ENCODE measurements at places on chromosomes 1 and 21.

- DNase-seq = no peak
Measured at GRCh38 chr1:21652101-21652936, 16.8 kb downstream of the RAP1GAP start.

DNA sequence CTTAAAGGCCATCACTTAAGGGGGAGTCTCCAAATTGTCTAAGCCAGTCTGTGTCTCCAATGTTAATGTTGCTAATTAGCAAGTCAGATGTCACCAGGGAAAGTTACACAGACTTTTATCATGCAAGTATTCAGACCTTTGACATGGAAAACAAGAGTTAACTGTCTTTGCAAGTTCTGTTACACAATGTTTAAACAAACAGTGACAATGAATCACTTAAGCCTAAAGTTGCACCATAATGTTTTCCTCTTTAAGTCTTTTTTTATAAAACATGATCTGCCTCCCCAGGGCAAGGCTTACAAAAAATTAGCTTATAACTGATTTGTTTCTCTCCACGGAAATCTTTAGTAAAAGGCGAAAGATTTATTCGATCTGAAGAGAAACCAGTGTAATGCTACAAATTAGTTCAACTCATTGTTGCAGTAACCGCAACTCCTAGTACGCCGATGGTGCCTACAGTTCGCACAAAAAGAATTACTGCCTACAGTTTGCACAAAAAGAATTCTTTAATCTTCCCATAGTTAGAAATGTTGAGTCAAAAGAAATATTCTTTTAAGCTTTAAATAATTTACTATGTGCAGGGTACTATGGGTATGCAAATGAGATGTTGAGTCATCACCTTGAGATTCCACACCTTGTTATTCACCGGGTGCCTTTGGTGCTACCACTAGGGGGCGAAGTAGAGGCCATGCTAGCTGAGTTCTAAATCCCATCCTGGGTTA is 45.3 kb downstream of the HHAT start:
- peak; percentile 96 for DNase-seq

DNA sequence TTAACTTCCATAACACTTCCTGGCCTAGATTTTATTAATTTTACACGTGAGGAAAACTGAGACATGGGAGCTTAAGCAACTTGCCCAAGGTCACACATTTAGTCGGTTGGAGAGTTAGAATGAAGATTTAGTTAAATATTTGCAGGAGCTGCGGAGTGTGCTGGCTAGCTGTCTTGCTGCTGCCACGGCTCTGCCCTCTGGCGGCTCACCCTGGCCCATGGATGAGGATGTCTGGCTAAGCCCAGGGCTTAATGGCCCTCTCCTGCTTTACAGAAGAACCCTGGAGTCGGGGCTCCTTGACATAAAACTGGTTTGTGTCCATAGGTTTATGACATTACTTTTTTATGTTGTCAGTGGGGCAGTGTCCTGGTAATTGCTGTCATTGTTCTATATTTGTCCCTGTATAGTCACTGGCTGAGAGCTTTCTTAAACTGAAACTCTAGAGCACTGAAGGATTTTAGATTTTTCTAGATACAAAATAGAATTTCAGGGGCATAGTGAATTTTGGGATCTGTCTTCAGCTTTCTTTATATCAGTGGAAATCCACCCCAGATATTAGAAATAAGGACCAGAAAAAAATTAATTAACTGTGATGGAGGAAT is 88.9 kb upstream of the WLS start:
- DNase-seq = no peak

- no peak for DNase-seq
Measured at GRCh38 chr1:2632561-2633361, at the start of gene MMEL1. TSS of gene MMEL1 (minus strand) at chr1:2633016. CDS start at chr1:2629484, 3,532 bp downstream.

DNA sequence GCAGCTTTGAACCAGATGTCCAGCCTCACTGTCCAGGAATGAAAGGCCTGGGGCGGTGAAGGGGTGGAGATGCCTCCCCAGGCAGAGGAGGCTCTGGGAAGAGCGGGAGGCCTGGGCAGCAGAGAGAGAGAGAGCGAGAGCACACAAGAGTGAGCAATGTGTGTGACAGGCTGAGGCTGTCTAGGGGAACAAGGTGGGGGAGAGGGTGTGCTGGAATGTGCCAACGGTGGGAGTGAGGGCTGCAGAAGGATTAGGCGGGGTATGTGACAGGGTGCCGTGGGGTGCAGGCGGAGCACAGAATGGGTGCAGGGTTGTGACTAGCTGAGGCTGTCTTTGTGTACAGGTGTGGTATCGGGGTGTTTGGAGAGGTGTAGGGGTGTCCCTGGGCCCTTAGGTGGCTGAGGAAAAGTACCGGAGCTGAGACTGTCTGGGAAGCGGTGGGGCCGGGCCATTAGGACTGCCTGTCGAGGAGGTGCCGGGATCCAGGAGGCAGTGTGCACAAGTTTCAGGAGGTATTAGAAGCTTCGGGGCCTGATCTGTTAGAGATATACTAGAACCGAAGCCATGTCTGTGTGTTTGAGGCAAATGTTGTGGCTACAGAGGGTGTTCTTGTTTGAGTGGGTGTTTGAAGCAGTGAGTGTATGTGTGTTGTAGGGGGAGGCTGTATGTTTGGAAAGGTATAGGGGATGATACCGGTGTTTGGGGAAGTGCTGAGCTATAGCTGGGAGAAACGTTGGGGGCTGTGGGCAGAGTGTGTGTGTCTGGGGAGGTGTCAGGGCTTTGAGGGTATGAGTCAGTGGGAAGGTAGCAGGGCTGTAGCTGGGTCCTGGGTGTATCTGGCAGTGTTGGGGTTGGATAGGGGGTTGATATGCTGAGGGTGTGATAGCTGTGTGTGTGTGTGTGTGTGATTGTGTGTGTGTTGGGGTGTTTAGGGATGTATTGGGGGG is 9.1 kb downstream of the AHDC1 start:
- no peak for DNase-seq

- DNase-seq = no peak
Measured at GRCh38 chr1:156176610-156177210, 17.2 kb upstream of the SLC25A44 start.

- DNase-seq = no peak
Measured at GRCh38 chr1:200042119-200042551, 14.6 kb downstream of the NR5A2 start.

DNA sequence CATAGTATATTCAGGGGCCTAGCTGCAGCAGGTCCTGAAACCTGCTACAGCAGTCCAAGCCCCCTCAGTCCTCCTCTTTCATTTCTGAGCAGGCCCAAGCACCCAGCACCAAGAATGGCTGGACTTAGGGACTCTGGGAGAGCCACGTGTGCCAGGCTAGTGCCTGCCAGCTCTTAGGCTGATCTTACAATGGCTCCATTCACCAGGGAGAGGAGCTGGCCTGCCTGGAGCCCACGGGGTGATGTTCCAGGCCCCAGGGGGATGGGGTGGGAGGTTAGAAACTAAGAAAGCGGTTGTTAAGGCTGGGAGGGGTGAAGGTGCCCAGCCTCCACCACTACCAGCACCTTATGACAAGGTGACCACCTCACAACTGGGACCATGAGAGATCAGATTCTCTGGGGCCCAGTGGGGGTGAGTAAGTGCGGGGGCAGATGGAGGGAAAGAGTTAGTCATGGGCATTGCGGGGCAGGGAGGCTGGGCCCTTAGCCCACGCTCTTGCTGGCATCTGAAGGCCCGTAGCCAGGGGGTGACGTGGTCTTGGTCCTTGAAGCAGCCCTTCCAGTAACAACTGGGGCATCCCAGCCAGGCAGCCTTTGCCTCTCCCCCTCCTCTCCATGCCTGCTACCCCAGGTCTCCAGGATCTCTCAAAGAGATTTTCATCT is 30.3 kb upstream of the CLIC4 start:
- DNase-seq = no peak

- DNase-seq = no peak
Measured at GRCh38 chr1:207418351-207418750, 35.8 kb upstream of the CR2 start.

GRCh38 chr1:208052135-208052534 is 141.2 kb upstream of the CD34 start:
- no peak for DNase-seq

DNA sequence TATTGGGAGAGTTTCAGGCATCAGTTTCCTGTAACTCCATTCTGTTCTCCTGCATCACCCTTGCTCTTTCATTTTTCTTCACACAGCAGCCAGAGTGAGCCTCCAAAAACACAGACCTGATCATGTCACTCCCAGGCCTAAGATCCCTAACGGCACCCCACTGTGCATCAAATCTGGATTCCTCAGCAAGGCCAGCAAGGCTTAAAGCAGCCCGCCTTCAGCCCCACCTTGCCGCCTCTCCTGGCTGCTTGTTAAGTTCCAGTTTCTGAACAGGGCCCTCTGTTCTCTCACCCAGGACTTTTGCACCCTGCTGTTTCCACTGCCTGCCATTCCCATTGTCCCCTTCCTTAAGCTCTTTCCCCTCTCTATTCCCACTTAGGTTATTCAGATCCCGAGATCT is 29.3 kb downstream of the C1orf116 start:
- DNase-seq = no peak

- DNase-seq = no peak
Measured at GRCh38 chr1:194151056-194151455, 964.6 kb upstream of the B3GALT2 start.

- no peak for DNase-seq
Measured at GRCh38 chr1:176719447-176719846, 256.5 kb downstream of the PAPPA2 start.

- DNase-seq = peak; percentile 68
Measured at GRCh38 chr1:215710036-215710898, 143.2 kb downstream of the KCTD3 start.

- no peak for DNase-seq
Measured at GRCh38 chr1:41806472-41807155, 112.1 kb downstream of the HIVEP3 start.

- DNase-seq = no peak
Measured at GRCh38 chr1:116988908-116989307, 12.7 kb upstream of the CD101 start.

DNA sequence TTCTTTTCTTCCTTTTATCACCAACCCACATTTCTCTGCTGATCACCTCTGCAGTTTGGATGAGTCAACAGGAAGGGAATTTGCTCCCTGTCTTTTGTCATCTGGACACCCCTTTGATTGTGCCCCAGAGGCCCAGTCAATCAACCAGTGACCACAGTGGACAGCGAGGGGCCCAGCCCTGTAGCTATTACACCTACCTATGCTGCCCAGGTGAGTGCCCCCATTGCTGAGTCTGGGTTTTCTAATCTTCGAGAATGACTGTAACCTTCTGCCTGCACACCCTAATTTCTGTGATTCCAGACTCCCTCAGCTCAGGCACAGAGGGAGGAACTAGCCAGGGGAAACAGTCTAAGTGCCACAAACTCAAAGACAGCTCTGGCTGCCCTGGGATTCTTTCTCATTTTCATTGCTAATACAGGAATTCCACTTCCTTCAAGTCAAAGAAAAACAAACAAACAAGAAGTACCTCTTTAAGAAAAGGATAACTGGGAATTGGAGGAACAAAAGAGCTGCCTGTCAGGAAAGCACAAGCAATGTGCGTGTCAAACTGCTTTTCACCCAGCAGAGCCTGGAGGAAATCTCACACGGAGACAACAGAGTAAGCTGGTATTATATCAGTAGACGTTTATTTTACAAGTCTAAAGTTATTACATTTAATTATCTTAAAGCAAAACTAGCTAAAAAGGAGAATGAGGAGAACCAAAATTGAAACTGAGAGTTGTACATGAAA is 311.1 kb downstream of the AJAP1 start:
- DNase-seq = no peak

DNA sequence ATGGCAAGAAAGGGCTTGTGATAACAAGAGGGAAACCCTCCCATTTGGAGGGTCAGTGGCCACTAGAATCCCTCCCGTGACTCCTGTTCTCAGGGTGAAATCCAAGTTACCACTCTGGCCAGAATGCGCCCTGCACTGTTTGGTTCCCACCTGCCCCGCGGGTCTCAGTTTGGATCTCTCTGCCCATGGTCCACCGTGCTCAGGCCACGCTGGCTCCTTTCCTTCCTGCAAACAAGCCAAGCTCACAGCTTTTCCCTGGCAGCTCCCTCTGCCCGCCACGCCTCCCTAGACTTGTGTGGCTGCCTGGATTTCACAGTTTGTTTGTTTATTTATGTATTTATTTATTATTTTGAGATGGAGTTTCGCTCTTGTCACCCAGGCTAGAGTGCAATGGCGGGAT is 179.5 kb upstream of the VAMP3 start:
- no peak for DNase-seq

- no peak for DNase-seq
Measured at GRCh38 chr1:42370876-42371549, 9.6 kb upstream of the RIMKLA start.

DNA sequence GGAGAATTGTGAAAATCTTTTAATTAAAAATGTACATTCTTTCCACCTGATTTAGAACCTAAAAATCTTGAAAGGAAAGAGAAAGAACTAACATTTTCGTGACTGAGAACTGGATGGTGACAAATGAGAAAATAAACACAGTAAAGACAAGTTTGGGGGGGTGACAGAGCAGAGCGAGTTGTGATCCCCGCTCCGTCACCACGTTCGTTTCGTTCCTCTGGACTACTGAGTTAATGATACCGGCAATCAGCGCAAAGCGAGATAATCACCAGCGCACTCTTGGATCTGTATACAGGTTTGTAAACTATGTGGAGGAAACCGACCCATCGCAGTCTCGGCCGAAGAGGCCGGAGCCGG is 31.2 kb upstream of the CFAP126 start:
- DNase-seq = no peak

DNA sequence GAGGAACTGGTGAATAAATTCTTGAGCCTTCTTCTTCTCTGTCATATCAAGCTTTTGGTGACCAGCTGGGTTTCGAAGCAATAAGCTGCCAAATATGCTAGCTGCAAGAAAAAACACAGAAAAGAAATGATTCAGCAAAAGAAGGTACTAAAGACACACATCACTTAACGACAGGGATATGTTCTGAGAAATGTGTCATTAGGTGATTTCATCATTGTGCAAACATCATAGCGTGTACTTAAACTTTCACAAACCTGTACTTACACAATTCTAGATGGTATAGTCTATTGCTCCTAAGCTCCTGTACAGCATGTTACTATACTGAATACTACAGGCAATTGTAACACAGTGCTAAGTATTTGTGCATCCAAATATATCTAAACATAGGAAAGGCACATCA is 2.9 kb upstream of the MTF1 start:
- no peak for DNase-seq

GRCh38 chr1:6485168-6486101 is 6.0 kb downstream of the PLEKHG5 start:
- no peak for DNase-seq

- no peak for DNase-seq
Measured at GRCh38 chr1:32859915-32860314, 10.8 kb downstream of the FNDC5 start.

- no peak for DNase-seq
Measured at GRCh38 chr1:185158800-185159199, 1.8 kb downstream of the SWT1 start.

- no peak for DNase-seq
Measured at GRCh38 chr1:59333626-59334277, 36.9 kb downstream of the FGGY start.

GRCh38 chr1:234608911-234609690 is 877 bp downstream of the IRF2BP2 start:
- no peak for DNase-seq

GRCh38 chr1:160830321-160831153 is 32.1 kb downstream of the CD244 start:
- peak; percentile 53 for DNase-seq

Measured in HCT116 (cell line).